Umbilical cord (tissue), 2 donors: ENCODE measurements at places on chromosomes 1 and 21.

DNA sequence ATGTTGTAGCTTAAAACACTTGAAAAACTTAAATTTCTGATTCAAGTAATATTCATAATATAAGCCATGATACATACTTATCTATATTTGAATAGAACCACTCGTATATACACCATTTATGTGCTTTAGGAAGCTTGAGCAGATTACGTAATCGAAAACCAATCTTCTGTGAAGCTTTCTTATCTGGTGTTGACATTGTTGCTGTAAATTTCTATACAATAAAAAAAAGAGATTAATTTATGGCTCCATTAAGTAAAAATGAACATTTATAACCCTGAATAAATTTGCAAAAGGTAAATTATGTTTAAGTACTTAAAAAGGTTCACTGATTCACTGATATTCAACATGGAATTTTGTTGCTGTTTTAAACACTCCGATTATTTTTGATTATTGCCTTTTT, 21.4 kb downstream of the LIN9 start:
- DNase-seq: no peak

GRCh38 chr1:236159704-236160539, 17.6 kb downstream of the GPR137B start:
- no peak for DNase-seq

- no peak for DNase-seq
Measured at GRCh38 chr1:248739572-248740205, 15.9 kb downstream of the LYPD8 start.

GRCh38 chr1:156414461-156415064, 45.6 kb downstream of the RHBG start:
- no peak for DNase-seq

GRCh38 chr1:16342331-16343062, 9.8 kb downstream of the FBXO42 start:
- no peak for DNase-seq

DNA sequence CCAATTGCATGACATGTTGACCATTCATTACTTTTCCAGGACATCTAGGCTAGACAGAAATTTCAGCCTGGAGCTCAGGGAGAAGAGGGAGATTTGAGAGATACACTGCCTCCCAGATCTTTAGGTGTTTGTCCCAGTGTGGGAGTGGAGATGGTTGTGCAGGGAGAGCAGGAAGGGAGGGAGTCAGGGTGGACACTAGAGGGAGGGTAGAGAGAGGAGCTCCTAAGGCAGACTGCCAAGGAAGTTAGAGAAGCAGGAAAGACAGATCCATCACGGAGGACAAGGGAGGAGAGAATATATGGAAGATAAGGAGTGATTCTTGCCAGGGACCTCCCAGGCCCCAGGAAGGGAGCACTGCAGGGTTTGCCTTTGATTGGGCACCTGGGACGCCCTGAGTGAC, 8.7 kb downstream of the CDCA8 start:
- DNase-seq: peak; percentile 13

DNA sequence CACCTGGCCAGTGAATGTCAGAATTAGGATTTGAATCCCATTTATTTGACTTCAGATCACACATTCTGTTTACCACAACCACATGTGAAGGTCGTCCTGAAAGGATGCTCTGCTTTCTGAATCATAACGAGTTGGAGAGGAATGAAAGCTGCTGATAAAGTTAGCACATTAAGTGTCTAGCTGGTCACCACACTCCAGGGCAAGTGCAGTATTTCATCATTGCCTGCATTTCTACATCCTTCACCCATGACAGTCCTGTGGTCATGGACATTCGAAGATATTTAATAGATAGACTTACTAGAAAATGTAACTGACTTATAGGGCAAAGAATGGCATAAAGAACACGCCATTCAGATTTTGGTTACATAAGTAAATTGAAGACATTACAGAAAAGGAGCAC, 52.7 kb upstream of the ST6GALNAC3 start:
- DNase-seq: no peak
